GM12878 (cell line): ENCODE measurements at places on chromosomes 6 and 20. TPM values are rescaled to one million over a fixed set of nuclear protein-coding genes. Genes with fewer than 3 reads are reported as not detected.

- no peak for DNase-seq
- peaks cover 22% of the 10 kb centered on the region for H3K4me1 ChIP-seq
- H3K4me3 ChIP-seq = no peak overlapping the region
- H3K27ac ChIP-seq = peak overlapping the region; percentile 61
- H3K27me3 ChIP-seq = no peaks in the 10 kb centered on the region
Observed at GRCh38 chr6:111777357-111777756, 95.9 kb downstream of the FYN start.

The TFAP2D gene
- not detected in 2 replicates for polyA plus RNA-seq

GRCh38 chr6:144234935-144235334 lies 50.2 kb upstream of the UTRN start:
- no peak overlapping the region for H3K4me3 ChIP-seq
- H3K36me3 ChIP-seq = no peaks in the 10 kb centered on the region
- DNase-seq = no peak
- H3K27me3 ChIP-seq = no peaks in the 10 kb centered on the region

DNA sequence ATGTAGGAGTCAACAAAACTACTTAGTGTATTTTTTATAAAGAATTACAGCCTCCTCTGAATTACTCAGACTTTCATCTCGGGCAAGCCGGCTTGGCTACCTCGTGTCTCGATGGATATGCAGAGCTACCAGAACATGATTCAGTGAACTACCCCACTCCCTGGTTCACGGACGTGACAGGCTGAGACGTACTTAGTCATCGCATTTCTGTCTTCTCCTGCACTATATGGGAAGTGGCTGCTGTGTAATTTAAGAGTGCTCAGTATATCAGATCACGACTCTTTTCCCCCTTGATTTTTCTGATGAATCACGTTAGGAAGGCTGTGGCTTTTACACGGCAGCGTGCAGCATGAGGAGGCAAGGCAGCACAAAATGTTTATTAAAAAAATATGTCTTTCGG lies 302.7 kb upstream of the ZFP64 start:
- no peak overlapping the region for H3K27ac ChIP-seq
- no peaks in the 10 kb centered on the region for H3K36me3 ChIP-seq
- no peaks in the 10 kb centered on the region for H3K4me1 ChIP-seq
- H3K4me3 ChIP-seq = no peak overlapping the region

- DNase-seq = peak; percentile 81
- peak overlapping the region; percentile 53; the same call in 1 of the 2 replicates for H3K27ac ChIP-seq
- H3K4me3 ChIP-seq = no peak overlapping the region
- no peaks in the 10 kb centered on the region for H3K27me3 ChIP-seq
- no peaks in the 10 kb centered on the region for H3K36me3 ChIP-seq
- peaks cover 22% of the 10 kb centered on the region; the same call in 1 of the 2 replicates for H3K4me1 ChIP-seq
Observed at GRCh38 chr6:88705601-88706000, 257.8 kb downstream of the RNGTT start.

The NRSN1 gene
- not detected in 2 replicates for polyA plus RNA-seq

- H3K4me1 ChIP-seq = peaks cover 17% of the 10 kb centered on the region
- H3K36me3 ChIP-seq = no peaks in the 10 kb centered on the region
- no peak overlapping the region for H3K27ac ChIP-seq
- H3K27me3 ChIP-seq = peaks cover 6% of the 10 kb centered on the region
- no peak overlapping the region for H3K4me3 ChIP-seq
Observed at GRCh38 chr6:2935566-2936291, 32.6 kb upstream of the SERPINB9 start.

- H3K36me3 ChIP-seq = no peaks in the 10 kb centered on the region
- no peaks in the 10 kb centered on the region for H3K27me3 ChIP-seq
- no peak overlapping the region for H3K27ac ChIP-seq
- H3K4me3 ChIP-seq = no peak overlapping the region
Observed at GRCh38 chr20:14055127-14055742, 59.9 kb downstream of the MACROD2 start.

The POFUT1 gene
- polyA plus RNA-seq = 23.5 and 24.4 TPM in 2 replicates

DNA sequence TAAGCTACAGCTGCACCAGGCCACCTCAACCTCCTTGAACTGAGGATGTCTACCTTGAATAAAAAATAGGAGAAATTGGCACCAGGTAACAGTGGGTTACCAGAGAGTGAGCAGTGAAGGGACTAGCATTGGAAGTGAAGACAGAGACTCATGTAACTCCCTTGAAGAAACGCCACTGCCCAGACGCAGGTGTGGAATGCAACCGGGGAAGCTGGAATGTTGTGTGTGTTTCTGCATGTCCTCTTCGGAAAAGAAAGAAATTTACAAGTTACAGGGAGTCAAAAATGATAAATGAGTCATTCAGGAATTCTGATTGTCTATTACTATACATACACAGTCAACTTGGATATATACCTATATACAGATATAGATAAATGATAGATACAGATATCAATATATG lies 514.7 kb upstream of the AGPAT4 start:
- H3K4me1 ChIP-seq = no peaks in the 10 kb centered on the region
- H3K27ac ChIP-seq = no peak overlapping the region
- no peaks in the 10 kb centered on the region for H3K36me3 ChIP-seq
- H3K4me3 ChIP-seq = no peak overlapping the region

GRCh38 chr6:22530506-22530905 lies 38.9 kb upstream of the HDGFL1 start:
- DNase-seq = no peak
- H3K27ac ChIP-seq = no peak overlapping the region
- H3K36me3 ChIP-seq = no peaks in the 10 kb centered on the region
- H3K27me3 ChIP-seq = no peaks in the 10 kb centered on the region
- H3K4me3 ChIP-seq = no peak overlapping the region

The LY86 gene
- polyA plus RNA-seq = 186 and 194 TPM in 2 replicates

- DNase-seq = no peak
- no peaks in the 10 kb centered on the region for H3K4me1 ChIP-seq
- H3K36me3 ChIP-seq = no peaks in the 10 kb centered on the region
- H3K27ac ChIP-seq = no peak overlapping the region
Observed at GRCh38 chr6:23301556-23301955, 732.2 kb downstream of the HDGFL1 start.

GRCh38 chr20:54088430-54088829 lies 18.0 kb upstream of the BCAS1 start:
- H3K27ac ChIP-seq = no peak overlapping the region
- no peaks in the 10 kb centered on the region for H3K27me3 ChIP-seq

GRCh38 chr20:47677635-47678453 lies 107.4 kb downstream of the SULF2 start:
- no peak for DNase-seq
- no peaks in the 10 kb centered on the region for H3K36me3 ChIP-seq
- H3K27ac ChIP-seq = no peak overlapping the region
- H3K27me3 ChIP-seq = no peaks in the 10 kb centered on the region; the same call in 1 of the 2 replicates
- no peak overlapping the region for H3K4me3 ChIP-seq

DNA sequence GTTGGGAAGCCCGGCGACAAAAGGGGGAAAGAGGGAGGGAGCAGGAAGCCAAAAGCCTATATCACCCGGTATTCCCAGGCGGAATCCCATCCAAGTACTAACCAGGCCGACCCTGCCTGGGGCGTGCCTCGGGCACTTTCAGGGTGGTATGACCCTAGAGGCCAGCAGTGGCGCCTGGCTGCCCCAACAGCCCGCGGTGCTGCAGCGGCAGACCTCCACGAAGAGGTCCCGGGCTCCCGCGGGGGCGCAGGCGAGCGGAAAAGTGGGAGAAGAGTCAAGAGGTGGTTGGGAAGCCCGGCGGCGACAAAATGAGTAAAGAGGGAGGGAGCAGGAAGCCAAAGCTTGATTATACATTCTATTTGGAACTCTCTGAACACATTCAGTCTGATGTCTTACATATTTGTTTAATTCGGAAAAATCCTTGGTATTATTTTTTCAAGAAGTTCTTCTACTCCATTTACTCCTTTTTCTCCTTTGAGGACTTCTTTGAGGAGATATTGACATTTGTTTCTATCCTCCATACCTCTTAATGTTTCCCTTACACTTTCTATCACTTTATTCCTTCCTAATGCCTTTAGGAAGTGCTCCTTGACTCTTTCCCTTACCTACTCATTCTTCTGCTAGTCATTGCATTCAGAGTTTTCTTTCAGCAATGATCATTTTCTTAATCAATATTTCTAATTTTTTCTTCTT lies 11.5 kb downstream of the TREML4 start:
- no peak for DNase-seq
- H3K4me1 ChIP-seq = no peaks in the 10 kb centered on the region
- H3K27ac ChIP-seq = no peak overlapping the region
- H3K27me3 ChIP-seq = peaks cover 2% of the 10 kb centered on the region; the same call in 1 of the 2 replicates

DNA sequence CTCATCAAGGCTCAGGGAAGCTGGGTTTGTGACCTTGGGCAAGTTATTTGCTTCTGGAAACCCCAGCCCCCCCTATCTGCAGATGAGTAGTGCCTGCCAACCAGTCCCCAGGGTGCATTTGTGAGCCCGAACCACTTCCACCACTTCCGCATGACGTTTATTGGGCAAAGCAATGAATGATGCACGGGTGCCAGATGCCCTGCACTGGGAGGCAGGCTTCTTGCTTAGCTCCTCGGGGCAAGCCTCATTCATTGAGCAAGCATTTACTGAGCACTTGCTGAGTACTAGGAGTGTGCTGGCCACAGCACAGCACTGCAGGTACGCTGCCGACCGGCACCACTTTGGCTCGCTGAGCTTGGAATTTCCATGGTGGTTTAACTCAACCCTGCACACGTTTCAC lies 60.2 kb downstream of the GNAS-AS1 start:
- no peaks in the 10 kb centered on the region for H3K27me3 ChIP-seq
- no peak overlapping the region for H3K4me3 ChIP-seq
- H3K36me3 ChIP-seq = no peaks in the 10 kb centered on the region
- no peaks in the 10 kb centered on the region for H3K4me1 ChIP-seq

- H3K36me3 ChIP-seq = no peaks in the 10 kb centered on the region
- no peaks in the 10 kb centered on the region; the same call in 1 of the 2 replicates for H3K4me1 ChIP-seq
- H3K27me3 ChIP-seq = no peaks in the 10 kb centered on the region
- H3K27ac ChIP-seq = no peak overlapping the region
- DNase-seq = no peak
Observed at GRCh38 chr6:146855889-146856288, 257.1 kb downstream of the ADGB start.

- H3K4me1 ChIP-seq = no peaks in the 10 kb centered on the region
- H3K27me3 ChIP-seq = no peaks in the 10 kb centered on the region
- H3K36me3 ChIP-seq = no peaks in the 10 kb centered on the region
- H3K4me3 ChIP-seq = no peak overlapping the region
Observed at GRCh38 chr20:45576995-45577394, 2.1 kb downstream of the WFDC8 start.

The HDAC2 gene
- 158 and 163 TPM in 2 replicates for polyA plus RNA-seq

The PSORS1C2 gene
- polyA plus RNA-seq = not detected in 2 replicates

DNA sequence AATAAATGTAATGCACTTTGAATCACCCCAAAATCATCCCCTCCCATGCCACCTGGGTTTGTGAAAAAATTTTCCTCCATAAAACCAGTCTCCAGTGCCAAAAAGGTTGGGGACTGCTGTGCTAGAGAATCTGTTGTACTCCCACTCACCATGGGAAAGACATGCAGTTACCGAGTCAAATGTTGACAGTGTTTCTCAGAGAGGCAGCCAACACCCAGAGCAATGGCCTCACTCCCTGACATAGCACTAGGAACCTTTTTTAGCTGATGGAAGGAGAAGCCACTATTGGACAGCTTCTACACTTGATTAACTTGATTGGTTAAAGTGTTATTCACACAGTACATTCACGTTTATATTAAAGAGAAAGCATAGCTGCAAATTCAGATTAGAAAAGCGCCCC lies 59.8 kb upstream of the MANEA start:
- no peak overlapping the region for H3K27ac ChIP-seq
- H3K4me3 ChIP-seq = no peak overlapping the region
- H3K36me3 ChIP-seq = no peaks in the 10 kb centered on the region
- no peak for DNase-seq
- H3K4me1 ChIP-seq = no peaks in the 10 kb centered on the region

DNA sequence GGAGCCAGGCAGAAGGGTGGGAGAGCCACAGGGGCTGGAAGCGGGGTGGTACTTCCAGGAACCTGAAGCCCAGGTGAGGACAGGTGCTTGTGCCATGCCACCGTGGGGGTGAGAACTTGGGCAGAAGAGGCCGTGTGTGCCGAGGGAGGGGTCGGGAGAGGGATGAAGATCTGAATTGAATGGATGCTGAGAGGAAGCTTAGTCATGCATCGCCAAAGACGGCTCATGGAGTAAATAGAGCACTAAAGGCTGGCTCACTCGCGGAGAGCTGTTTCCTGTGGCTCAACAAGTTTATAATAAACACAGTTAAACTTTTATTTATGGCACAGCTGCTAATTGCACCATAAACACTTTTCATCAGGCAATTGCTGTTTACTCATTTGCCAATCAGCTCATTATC lies 21.7 kb upstream of the MYT1 start:
- no peak overlapping the region for H3K4me3 ChIP-seq
- peaks cover 1% of the 10 kb centered on the region for H3K27me3 ChIP-seq
- no peaks in the 10 kb centered on the region for H3K36me3 ChIP-seq
- no peak for DNase-seq

DNA sequence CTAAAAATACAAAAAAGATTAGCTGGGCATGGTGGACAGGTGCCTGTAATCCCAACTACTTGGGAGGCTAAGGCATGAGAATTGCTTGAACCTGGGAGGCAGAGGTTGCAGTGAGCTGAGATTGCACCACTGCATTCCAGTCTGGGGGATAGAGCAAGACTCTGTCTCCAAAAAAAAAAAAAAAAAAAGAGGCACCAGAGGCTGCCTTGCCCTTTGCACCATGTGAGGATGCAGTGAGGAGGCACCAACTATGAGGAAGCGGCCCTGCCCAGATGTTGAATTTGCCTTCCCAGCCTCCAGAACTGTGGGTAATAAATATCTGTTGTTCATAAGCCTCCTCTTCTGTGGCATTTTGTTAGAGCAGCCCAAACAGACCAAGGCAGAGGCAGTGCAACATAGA lies 54.4 kb downstream of the ALDH5A1 start:
- no peaks in the 10 kb centered on the region for H3K27me3 ChIP-seq

- no peak overlapping the region for H3K4me3 ChIP-seq
- H3K4me1 ChIP-seq = no peaks in the 10 kb centered on the region
- H3K27me3 ChIP-seq = no peaks in the 10 kb centered on the region
- no peaks in the 10 kb centered on the region for H3K36me3 ChIP-seq
Observed at GRCh38 chr6:160128879-160129516, 7.4 kb downstream of the SLC22A1 start.

The ZBTB24 gene
- polyA plus RNA-seq = 8.0 and 8.1 TPM in 2 replicates

- no peak overlapping the region for H3K27ac ChIP-seq
- H3K4me3 ChIP-seq = no peak overlapping the region
- H3K27me3 ChIP-seq = no peaks in the 10 kb centered on the region
- no peak for DNase-seq
- no peaks in the 10 kb centered on the region for H3K4me1 ChIP-seq
Observed at GRCh38 chr20:4912380-4913142, 88.7 kb downstream of the SLC23A2 start.

DNA sequence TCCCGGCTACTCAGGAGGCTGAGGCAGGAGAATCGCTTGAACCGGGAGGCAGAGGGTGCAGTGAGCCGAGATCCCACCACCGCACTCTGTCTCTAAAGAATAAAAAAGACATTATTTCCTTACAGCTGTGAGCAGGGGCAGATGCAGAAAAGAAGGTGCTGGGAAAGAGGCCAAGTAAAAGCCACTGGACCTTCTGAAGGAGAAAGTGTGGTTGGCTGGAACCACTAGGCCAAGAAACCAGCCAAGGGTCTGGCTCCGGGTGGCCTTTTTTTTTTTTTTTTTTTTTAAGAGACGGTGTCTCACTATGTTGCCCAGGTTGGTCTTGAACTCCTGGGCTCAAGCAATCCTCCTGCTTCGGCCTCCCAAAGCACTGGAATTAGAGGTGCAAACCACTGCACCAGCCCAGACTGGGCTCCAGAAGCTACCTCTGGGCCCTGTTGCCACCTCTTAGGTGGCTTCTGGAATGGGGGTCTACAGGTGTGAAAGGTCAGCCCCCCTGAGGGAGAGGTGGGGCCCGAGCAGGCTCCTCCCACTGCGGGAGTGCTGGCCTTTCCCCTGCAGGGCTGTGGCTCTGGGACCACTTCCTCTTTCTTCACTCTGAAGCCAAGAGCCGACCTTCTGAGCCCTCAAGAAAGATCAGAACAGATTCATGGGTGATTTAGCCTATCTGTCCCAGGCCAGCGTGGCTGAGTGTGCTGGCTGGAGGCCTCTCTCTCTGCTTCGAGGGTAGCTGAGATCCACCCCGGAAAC lies at the start of gene FGD2:
Gene FGD2 (plus strand): TSS at position 595 of the 750 bp plus-strand sequence. CDS start 163 bp downstream, outside the sequence.
- no peaks in the 10 kb centered on the region for H3K27me3 ChIP-seq
- peak within 1 kb of the TSS; percentile 88 for H3K27ac ChIP-seq
- peak within 1 kb of the TSS; percentile 81 for H3K4me3 ChIP-seq

The AURKA gene
- polyA plus RNA-seq = 120 and 121 TPM in 2 replicates
